ENCODE measurements at places on chromosomes 3 and 15.

DNA sequence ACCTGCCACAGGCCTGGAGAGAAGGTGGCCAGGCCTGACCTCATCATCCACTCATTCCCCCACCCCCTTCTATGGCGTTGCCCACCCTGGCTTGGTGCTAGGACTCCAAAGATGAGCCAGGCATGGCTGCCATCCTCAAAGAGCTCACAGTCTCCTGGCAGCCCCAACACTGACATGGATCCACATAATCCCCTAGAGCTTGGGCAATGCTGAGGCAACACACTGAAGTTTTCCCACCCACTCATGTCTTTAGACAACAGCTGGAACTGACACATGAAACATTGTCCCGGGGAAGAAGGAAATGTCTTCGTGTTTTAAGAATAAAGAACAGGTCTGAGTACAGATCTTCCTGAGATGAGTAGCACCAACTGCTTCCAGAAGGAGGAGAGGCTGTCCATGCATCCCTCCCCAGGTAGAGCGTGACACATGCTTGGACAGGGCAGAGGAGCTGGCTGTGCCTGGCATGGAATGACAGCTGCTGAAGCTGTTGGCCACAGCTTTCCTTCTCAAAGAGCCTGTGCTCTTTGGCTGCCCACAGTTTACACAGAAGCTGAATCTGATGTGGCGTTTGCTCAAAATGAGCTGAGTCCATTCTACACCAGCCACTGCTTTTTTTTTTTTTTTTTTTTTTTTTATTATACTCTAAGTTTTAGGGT is 70.1 kb downstream of the HOMER2 start:
- DNase-seq: no peak

GRCh38 chr3:8632402-8633237 is 12.0 kb downstream of the SSUH2 start:
- DNase-seq: no peak

GRCh38 chr3:58416191-58416590 is 17.4 kb downstream of the PDHB start:
- DNase-seq: no peak

GRCh38 chr3:134477938-134478337 is 7.8 kb downstream of the ANAPC13 start:
- no peak for DNase-seq

GRCh38 chr3:89287902-89288508 is 180.6 kb downstream of the EPHA3 start:
- no peak for DNase-seq

- no peak for DNase-seq
Measured at GRCh38 chr15:62601777-62602545, 436.9 kb upstream of the C2CD4B start.

GRCh38 chr3:79366414-79366813 is 401.4 kb downstream of the ROBO1 start:
- no peak for DNase-seq

GRCh38 chr3:177622520-177622919 is 425.2 kb upstream of the TBL1XR1 start:
- no peak for DNase-seq

- no peak for DNase-seq
Measured at GRCh38 chr15:58585693-58586443, 154.1 kb downstream of the LIPC start.

- no peak for DNase-seq
Measured at GRCh38 chr15:82301296-82302016, 38.8 kb downstream of the SAXO2 start.

DNA sequence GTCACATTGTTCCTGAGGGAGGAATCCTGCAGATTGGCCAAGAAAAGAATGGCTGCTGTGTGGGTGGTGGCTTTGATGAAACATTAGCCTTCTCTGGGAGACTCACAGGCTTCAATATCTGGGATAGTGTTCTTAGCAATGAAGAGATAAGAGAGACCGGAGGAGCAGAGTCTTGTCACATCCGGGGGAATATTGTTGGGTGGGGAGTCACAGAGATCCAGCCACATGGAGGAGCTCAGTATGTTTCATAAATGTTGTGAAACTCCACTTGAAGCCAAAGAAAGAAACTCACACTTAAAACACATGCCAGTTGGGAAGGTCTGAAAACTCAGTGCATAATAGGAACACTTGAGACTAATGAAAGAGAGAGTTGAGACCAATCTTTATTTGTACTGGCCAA is 6.1 kb downstream of the PTX3 start:
- no peak for DNase-seq

DNA sequence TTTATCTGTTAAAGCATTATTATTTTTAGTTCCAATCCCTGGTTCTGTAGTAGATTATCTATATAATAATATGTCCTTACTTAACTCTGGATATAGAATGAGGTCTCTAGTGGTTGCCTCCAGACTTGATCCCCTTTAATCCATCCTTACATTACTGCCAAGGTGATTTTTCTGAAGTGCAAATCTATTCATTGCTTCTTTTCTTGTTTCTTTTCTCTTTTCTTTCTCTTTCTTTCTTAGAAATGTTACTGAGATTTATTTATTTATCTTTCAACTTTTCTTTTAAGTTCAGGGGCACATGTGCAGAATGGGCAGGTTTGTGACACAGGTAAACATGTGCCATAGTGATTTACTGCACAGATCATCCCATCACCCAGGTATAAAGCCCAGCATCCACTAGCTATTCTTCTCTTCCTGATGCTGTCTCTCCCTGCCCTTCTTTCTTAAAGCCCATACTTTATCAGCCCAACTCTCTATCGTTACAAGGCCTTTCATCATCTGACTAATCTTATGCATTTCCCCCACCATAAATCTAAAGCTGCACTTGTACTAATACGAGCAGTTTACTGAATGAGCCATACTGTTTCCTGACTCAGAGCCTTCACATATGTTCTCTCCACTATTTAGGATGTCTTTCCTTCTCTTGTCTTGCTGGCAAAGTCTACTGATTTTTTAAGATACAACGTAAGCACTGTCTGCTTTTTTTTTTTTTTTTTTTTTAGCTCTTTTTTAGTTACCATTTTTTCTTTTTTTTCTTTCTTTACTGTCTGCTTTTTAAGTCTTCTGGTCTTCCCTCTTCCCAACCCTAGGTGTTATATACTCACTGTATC is 4.6 kb downstream of the GLCE start:
- no peak for DNase-seq

Data from NCI-H187 treated with DMSO at 0.1 percent for 48 hours (cell line).